ENCODE measurements at places on chromosomes 5 and 9.

- no peak for DNase-seq
Observed at GRCh38 chr5:139138809-139139208, 59.4 kb downstream of the SIL1 start.

DNA sequence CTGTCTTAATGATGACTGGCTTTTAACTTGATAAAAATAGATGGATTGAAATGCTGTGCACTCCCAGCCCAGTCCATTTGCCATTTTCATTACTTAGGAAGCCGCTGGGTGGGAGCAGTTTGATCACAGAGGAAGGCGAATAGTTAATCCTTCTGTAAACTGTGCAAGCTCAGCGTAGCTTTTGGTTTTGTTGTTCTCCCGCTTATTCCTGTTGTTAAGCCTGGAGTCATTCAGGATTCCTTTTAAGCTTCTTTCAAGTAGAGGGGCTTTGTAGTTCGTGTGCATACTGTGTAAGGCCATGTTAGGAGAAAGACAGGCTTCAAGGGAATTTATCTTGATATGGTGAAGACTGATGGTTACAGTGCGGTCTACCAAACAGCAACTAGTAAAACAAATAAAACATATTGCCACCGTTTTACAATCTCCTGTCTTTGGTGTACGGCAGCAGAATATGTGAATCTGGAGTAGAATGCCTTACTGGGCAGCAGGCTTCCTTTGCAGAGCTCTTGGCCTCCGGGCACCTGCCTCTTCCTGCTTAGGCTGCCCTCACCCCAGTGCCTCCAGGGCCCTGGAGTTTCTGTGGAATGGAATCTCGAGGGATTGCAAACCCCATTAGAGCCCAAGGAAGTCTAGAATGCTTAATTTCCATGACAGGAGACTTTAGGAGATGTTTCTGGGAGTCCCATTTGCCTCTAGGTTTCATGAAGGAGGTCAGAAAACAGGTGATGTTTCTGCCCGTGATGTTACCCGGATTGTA, 141.4 kb downstream of the TRIO start:
- no peak for DNase-seq

DNA sequence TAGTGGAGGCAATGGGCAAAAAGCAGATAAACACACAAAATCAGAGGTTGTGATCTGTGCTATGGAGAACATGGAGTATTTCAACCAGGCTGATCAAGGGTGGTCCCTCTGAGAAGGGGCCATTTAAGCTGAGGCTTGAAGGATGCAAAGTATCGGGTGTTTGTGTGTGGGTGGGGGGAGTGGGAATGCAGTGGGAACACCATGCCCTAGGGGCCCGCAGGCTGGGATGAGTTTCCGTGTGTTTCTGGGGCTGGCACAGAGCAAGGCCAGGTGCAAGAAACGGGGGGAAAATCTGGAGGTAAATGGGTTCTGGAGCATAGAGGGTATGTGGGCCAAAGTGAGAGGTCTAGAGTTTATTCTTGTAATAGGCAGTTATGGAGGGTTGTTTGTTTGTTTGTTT, 13.8 kb upstream of the LARP1 start:
- no peak for DNase-seq

DNA sequence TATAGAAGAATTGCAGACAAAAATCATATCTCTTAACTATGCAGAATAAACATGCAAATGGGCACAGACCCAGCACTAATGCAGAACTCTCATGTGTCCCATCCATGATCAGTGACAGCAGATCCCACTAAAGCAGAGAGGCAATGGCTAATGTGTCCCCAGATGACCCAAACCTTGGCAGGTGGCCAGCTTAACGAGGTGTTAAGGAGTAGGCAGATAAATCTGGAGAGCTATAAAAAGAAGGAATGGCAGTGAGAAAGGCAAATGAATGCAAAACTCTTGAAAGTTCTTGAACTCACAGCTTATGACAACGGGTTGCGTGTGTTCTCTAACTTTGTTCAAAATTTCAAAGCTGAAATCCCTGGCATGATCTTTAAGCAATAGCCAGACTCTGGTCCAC, 265.4 kb downstream of the RASEF start:
- no peak for DNase-seq

- no peak for DNase-seq
Observed at GRCh38 chr9:90059436-90059835, 454.6 kb downstream of the GADD45G start.

- DNase-seq, result no peak
Observed at GRCh38 chr9:110050925-110051355, 157.0 kb downstream of the C9orf152 start.

- no peak for DNase-seq
Observed at GRCh38 chr5:111236995-111237394, 12.8 kb downstream of the CAMK4 start.

Measured in activated T-cell treated with anti-CD3 and anti-CD28 coated beads for 24 hours (primary cell).